ENCODE measurements at places on chromosomes 6 and 20.

GRCh38 chr6:6348256-6348655 is 27.8 kb upstream of the F13A1 start:
- DNase-seq: no peak

DNA sequence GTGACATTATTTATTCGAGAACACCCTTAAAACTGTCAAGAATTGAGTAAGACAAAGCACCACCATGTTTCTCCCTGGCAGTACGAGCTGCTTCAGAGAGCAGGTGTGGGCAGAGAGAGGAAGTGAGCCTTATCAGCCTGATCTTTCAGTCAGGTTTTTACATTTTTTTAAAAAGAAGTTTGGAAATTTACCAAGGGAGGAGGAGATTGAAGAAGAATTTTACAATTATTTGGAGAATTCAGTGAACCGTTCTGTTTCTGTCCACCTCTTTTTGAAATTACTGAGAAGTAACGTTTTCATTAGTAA is 75.5 kb downstream of the ZDHHC14 start:
- no peak for DNase-seq

DNA sequence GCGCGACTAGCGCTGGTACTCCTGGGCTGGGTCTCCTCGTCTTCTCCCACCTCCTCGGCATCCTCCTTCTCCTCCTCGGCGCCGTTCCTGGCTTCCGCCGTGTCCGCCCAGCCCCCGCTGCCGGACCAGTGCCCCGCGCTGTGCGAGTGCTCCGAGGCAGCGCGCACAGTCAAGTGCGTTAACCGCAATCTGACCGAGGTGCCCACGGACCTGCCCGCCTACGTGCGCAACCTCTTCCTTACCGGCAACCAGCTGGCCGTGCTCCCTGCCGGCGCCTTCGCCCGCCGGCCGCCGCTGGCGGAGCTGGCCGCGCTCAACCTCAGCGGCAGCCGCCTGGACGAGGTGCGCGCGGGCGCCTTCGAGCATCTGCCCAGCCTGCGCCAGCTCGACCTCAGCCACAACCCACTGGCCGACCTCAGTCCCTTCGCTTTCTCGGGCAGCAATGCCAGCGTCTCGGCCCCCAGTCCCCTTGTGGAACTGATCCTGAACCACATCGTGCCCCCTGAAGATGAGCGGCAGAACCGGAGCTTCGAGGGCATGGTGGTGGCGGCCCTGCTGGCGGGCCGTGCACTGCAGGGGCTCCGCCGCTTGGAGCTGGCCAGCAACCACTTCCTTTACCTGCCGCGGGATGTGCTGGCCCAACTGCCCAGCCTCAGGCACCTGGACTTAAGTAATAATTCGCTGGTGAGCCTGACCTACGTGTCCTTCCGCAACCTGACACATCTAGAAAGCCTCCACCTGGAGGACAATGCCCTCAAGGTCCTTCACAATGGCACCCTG is 1.6 kb downstream of the TPBG start:
- DNase-seq: peak; percentile 41

DNA sequence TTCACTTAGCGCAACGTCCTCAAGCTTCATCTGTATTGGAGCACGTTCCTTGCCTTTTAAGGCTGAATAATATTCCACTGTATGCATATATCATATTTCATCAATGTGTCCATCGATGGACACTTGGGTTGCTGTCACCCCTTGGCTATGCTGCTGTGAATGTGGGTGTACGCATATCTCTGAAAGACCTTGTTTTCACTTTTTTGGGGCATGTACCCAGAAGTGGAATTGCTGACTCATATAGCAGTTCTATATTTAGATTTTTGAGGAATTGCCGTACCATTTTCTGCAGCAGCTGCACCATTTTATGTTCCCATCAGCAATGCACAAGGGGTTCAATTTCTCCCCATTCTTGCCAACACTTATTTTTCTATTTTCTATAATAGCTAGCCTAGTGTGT is 22.8 kb upstream of the SLC23A2 start:
- no peak for DNase-seq

DNA sequence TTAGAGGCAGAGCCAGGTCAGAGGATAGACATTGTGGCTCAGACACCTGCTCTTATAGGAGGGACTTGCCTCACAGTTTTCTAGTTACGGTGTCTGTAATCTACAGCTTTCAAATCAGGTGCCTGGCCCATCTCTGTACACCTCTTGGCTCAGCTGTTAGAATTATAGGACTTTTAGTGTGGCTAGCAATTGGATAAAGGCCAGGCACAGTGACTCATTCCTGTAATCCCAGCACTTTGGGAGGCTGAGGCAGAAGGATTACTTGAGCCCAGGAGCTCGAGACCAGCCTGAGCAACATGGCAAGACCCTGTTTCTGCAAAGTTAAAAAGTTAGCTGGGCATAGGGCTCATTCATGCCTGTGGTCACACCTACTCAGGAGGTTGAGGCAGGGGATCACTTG is 20.0 kb downstream of the BRPF3 start:
- DNase-seq: no peak

- no peak for DNase-seq
Observed at GRCh38 chr20:24782801-24783630, 166.1 kb upstream of the CST7 start.

DNA sequence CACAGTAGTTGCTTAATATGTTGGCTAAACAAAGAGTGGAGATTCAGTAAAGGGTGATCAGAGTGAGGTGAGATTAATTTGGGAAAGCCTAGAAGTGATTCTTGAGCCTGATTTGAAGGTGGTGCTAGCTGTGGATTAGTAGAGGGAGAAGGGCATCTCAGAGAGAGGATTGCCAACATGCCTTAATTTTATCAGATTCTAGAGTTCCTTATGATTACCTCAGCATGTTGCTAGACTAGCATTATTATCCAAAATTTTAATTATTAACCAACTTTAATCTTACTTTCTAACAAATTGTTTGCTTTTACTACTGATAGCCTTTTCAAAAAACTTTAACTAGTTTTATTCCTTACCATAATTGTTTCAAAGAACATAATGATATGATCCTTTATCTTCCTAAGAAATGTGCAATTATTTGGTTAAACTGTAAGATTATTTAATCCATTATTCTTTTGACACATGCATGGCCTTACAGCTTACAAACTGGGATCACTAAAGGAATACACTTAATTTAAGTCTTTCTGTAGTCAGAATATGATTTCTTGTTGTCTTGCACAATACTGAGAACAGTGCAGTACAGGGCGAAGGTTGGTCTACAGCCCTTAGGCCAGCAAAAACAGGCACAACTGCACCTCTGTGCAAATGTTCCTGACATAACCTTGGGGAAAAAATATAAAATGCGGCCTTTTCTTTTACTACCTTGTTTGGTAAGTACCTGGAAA is 88.9 kb downstream of the SLC16A10 start:
- no peak for DNase-seq

- DNase-seq: no peak
Observed at GRCh38 chr20:50709636-50709973, 18.3 kb upstream of the RIPOR3 start.

GRCh38 chr6:23650676-23651075 is 475.3 kb upstream of the NRSN1 start:
- DNase-seq: no peak

DNA sequence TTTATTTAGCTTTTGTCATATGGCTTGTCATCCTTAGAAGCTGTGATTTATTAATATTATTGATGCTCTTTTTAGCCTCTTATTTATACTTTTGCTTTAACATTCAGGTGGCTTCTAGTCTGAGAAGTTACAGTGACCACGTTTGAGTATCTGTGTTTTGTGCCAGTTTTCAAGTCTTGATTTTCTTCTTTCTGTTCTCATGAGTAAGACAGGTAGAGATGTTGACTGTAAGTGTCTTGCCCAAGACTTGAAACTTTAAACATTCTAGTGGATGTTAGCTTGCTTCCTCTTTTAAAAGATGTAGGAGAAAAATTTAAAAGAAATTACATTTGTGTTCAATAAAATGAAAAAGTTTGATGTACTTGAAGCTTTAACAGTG is 122.6 kb downstream of the LRRC1 start:
- DNase-seq: no peak

DNA sequence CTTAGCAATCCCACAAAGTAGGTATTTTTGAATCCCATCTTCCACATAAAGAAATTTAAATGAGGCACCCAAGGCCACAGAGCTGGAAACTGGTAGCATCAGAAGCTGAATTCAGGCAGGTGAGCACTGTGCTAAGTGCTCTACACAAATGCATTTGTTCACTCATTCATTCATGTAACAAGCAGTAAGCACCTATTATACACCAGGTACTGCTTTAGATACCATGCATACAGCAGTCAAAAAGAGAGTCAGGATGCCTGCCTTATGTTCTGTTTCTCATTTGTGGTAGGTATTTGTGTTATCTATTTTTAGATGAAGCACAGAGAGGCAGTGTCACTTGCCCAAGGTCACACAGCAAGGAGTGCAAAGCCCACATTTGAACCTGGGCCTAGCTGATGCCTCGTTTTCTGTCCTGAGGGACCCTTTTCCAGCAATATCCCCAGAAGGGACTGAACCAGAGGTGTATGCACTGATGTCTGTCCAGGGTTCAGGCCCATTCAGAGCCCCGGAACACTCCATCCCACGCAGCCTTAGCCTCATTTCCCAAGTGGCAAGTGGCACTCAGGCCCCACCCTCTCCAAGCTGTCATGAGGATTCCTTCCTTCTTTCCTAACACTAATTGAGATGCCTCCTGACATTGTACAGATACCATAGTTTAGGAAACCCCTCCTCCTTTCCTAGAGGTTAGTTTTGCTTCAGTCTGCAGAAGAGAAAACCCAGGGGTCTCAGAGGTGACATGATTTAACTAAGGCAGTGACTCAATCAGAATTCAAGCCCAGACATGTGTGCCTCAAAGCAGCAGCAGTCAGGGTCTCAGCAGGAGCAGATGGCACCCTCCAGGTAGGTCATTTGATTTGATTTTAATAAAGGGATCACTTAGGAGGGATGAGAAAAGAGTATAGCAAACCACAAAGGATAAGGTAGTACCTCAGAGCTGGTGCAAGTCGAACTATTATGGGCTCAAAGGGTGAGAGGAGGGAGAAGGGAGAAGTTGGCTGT is 61.2 kb upstream of the SIRPA start:
- DNase-seq: no peak

GRCh38 chr20:46142124-46142523 is 24.0 kb downstream of the CD40 start:
- no peak for DNase-seq

DNA sequence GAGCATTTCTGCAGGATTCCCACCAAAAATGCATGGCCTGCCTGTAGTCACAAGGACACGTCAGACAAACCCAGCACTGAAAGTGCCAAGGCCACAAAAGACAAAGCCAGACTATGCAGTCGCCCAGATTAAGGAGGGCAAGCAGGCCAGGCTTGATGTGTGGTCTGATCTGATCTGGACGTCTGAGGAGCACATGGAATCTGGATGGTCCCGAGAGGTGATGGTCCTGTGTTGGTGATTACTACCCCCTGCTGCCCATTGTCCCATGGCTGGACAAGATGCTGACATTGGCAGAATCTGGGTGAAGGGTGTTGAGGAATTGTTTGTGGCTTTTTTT is 17.1 kb downstream of the NPEPL1 start:
- no peak for DNase-seq

GRCh38 chr6:148440016-148440415 is 97.4 kb downstream of the SASH1 start:
- no peak for DNase-seq

Data from AG08396 (cell line).